ENCODE measurements at places on chromosomes 13 and 19.

GRCh38 chr13:32881777-32882145 lies 134.5 kb upstream of the KL start:
- DNase-seq = no peak

DNA sequence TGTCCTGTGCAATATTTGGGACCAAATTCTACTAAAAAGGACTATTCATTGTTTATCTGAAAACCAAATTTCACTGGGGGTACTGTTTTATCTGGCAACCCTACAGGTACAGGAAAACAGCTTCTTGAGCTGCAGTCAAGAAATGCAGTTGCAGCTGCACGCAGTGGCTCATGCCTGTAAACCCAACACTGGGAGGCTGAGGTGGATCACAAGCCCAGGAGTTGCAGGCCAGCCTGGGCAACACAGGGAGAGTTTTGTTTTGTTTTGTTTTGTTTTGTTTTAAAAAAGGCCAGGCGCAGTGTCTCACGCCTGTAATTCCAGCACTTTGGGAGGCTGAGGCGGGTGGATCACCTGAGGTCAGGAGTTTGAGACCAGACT lies 11.6 kb upstream of the ZSCAN1 start:
- no peak for DNase-seq

- no peak for DNase-seq
These were observed 125.9 kb downstream of the COG6 start for GRCh38 chr13:39781381-39781780.

- no peak for DNase-seq
These were observed 15.7 kb downstream of the CAB39L start for GRCh38 chr13:49428041-49428763.

DNA sequence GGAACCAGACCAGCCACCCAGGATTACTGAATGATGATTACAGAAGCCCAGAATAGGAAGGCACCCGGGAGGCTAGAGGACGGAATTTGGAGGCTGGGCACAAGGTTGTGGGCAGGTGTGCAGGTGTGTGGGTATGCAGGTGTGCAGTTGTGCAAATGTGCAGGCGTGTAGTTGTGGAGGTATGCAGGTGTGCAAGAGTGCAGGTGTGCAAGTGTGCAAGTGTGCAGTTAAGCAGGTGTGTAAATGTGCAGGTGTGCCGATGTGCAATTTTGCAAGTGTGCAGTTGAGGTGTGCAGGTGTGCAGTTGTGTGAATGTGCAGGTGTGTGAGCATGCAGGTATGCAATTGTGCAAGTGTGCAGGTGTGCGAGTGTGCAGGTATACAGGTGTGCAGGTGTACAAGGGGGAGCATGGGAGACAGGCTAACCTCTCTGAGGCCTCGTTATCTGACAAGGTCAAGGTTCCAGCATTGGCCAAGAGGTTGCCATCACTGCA lies 131.8 kb downstream of the KCTD15 start:
- DNase-seq = no peak

DNA sequence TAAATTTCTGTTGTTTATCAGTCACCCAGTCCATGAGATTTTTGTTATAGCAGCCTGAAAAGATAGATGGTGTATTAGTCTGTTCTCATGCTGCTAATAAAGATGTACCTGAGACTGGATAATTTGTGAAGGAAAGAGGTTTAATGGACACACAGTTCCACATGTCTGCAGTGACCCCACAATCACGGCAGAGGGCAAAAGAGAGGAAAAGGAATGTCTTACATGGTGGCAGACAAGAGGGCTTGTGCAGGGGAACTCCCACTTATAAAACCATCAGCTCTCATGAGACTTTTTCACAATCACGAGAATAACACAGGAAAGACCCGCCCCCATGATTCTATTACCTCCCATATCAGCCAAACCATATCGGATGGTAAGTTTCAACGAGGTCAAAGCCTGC lies 309.2 kb downstream of the LIG4 start:
- no peak for DNase-seq

DNA sequence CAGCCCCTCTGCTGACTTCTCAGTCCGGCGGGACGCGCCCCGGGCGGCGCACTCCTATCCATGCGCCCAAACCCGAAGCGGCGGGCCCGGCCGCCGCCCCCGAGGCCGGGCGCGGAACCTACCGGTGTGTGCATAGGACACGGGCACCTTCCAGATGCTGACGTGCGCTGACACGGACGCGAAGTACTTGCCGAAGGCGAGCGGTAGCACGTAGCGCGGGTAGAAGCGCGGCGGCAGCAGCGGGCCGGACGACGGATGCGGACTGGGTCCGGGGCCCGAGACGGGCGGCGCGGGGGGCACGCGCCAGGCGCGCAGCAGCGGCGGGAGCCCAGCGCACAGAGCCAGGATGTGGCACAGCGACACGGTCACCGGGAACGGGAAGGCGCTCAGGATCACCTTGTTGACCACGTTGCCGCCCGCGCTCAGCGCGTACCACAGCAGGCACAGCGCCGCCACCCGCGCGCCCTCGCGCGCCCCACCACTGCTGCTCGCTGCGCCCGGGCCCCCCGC lies 338 bp downstream of the SLC35E1 start:
- no peak for DNase-seq

GRCh38 chr19:48029431-48029830 lies 14.4 kb downstream of the CABP5 start:
- no peak for DNase-seq

DNA sequence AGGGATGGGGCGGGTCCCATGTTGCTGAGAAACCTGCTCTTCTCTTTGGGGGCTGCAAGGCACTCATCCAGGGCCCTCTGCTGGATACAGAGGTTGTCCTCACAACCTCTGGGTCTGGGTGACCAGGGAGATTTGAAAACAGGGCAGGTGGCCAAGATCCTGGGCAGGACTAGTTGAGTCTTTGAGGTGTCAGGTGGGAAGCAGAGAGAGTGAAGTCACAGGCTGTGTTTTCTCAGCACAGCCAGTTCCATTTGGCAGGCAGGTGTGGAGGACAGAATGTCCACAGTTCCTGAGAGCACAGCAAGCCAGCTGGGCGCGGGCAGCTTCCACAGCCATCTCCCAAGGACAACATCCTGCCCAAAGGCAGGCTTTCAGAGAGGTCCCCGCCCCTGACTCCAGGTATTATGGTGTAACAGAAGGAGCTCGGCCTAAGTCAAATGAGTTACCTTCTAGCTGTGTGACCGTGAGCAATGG lies 118.8 kb downstream of the NUFIP1 start:
- no peak for DNase-seq

GRCh38 chr13:112241288-112241687 lies 134.9 kb upstream of the SPACA7 start:
- no peak for DNase-seq

DNA sequence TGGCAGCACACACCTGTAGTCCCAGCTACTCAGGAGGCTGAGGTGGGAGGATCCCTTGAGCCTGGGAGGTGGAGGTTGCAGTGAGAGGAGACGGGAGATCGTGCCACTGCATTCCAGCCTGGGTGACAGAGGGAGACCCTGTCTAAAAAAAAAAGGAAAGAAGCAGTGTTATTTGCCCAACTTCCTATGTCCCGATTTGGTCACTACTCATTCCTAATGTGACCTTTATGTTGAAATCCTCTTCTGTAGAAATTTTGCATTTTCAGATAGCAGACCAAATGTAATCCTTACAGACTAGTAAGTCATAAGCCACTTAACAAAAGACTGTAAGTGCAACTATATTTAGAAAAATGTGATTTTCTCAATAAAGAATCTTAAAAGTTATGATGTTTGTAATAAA lies 18.2 kb upstream of the STK24 start:
- DNase-seq = no peak

DNA sequence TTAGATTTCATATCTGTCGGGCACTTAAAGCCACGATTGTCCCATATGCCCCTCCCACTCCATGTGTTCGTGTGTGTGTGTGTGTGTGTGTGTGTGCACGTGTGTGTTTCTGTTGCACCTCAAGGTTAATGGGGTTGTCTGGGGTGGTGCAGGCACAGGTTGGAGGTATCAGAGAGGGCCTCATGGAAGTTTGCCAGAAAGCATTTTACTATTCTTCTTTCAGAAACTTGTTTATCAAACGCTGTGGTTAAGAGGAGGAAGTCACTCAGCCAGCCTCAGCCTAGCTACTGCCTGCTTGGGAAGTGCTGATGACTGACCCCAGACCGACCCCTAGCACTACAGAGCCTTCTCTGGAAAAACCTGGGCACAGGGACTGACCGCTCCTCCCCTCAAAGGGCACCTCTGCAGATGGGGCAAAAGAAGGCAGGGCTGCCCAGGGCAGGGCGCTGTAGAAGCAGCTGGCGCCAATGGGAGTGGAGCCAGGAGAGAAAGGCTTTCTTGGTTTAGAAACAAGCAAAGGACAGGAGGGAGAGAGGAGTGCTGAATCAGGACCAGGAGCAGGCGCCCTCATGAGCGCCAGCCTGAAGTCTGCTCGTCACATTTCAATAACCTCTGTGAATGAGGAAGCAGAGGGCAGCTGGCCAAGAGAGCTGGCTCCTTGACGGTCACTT lies 3.9 kb downstream of the SIAH3 start:
- DNase-seq = no peak

GRCh38 chr13:46552889-46553520 lies at the start of gene LRCH1:
Gene LRCH1 (plus strand): TSS chr13:46553170. CDS start chr13:46553397, 227 bp downstream.
- DNase-seq = peak; percentile 87

DNA sequence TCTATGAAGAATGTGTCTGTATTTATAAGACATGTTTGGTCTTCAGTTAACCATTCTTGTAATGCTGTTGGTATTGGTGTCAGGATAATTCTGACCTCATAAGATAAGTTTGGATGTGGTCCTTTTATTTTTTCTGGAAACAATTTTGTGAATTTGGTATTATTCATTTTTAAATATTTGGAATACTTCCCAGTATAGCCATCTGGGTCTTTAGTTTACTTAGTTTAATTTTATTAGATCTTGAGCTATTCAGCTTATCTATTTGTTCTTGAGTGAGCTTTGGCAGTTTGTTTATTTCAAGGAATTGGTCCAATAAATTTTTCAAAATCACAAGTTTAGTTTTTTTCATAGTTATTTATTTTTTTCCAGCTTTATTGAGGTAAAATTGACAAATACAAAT lies 335.4 kb upstream of the PCDH20 start:
- no peak for DNase-seq

DNA sequence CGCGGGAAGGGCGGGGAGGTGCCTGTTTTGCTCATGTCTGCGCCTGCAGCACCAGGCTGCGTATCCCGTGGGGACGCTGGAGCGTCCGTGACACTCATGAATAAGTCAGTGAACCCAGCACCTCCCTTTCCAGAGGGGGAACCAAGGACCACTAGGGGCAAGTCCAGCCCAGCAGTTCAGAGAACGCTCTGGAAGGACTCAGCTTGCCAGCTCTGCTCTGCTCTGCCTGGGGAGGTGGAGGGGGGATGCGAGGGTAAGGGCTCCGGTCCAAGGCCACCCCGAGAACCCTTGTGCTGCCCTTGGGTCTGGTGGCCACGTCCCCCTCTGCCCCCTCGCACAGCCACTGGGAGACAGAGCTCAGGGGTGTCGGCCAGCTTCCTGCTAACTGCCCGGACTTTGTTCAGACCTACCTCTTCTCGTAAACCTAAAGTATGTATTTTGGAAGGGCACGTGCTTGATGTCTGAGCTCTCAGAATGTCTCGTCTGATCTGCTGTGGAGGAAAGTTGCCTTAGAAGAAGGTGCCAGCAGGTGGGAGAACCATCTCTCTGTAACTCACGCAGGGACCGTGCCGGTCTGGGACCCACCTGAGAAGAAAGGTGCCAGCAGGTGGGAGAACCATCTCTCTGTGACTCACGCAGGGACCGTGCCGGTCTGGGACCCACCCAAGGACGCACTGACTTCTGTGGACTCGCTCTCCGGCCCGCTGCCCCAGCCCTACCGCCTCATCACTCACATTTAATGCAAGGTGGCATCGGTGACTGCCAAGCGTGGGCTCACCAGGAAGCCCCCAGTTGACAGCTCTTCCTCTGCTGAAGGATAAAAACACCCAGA lies 34.1 kb downstream of the TMEM255B start:
- DNase-seq = no peak

DNA sequence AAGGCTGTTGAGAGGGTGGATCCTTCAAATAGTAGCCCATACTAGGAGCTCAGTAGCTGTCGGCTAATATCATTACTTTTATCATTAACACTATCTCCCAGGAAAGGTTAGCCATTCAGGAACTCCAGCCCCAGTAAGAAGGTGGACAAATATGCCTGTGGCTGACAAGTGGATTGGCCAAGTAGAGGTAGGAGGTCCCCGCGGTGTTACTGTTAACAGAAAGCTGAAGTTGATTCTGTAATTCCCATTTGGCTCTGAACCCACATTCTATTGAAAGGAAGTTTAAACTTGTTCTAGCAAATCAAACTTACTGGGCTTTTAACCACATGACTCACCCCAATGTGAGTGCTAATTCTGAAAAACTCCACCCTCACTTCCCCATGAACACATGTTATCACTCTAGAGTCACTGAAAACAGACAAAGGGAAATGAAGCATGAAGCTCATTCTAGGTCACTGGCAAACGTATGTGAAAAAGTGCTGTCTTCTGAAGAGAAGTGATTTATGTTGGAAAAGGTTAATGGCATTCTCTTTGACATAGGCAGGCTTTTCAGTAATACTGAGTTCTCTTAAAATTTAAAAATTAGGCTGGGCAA lies 273.5 kb downstream of the FGF14 start:
- DNase-seq = no peak

GRCh38 chr19:46744005-46744691 lies 1.7 kb upstream of the FKRP start:
- no peak for DNase-seq

GRCh38 chr19:48842789-48843162 lies 6.5 kb upstream of the HSD17B14 start:
- DNase-seq = peak; percentile 36

DNA sequence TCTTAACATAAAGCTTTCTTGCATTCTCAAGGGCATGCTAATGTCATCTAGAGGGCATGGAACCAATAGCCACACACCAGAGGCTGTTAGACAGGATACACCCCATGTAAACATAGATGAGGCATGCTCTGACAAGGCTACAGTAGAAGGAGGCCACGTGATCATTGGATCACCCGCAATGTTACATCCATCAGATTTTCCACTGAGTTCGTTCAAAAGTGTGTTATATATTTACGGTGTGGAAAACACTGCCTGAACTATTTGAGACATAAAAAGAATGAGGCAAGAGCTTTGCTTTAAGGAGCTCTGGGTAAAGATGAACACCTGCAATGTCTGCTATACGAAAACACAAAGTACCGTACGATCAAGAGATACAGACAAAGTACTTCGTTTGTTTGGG lies 817.5 kb upstream of the SLC10A2 start:
- DNase-seq = no peak

- no peak for DNase-seq
These were observed 23.1 kb downstream of the EPSTI1 start for GRCh38 chr13:42968906-42969305.

DNA sequence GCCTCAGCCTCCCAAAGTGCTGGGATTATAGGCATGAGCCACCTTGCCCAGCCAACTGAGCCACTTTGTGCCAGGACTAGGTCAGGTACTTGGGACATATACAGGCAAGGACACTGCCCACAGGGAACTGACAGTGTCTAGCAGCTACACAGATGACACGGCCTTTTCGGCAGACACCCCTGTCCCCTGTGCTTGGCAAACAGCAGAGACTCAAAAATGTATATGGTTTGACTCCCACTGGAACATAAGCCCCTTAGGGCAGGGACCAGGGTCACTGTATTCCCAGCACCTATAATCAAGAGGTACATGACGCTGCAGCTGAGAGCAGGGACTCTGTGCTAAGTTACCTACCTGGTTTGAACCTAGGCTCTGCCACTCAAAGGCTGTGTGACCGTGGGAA lies 16.8 kb downstream of the ABCC4 start:
- DNase-seq = no peak

Data from SW 1271 (cell line).